Mesothelial cell of epicardium (in vitro differentiated cells): ENCODE measurements at places on chromosomes 5 and 9.

GRCh38 chr5:151151793-151152192 lies 5.8 kb downstream of the ANXA6 start:
- DNase-seq: no peak

GRCh38 chr9:78856144-78856543 lies 559.2 kb downstream of the PSAT1 start:
- no peak for DNase-seq

DNA sequence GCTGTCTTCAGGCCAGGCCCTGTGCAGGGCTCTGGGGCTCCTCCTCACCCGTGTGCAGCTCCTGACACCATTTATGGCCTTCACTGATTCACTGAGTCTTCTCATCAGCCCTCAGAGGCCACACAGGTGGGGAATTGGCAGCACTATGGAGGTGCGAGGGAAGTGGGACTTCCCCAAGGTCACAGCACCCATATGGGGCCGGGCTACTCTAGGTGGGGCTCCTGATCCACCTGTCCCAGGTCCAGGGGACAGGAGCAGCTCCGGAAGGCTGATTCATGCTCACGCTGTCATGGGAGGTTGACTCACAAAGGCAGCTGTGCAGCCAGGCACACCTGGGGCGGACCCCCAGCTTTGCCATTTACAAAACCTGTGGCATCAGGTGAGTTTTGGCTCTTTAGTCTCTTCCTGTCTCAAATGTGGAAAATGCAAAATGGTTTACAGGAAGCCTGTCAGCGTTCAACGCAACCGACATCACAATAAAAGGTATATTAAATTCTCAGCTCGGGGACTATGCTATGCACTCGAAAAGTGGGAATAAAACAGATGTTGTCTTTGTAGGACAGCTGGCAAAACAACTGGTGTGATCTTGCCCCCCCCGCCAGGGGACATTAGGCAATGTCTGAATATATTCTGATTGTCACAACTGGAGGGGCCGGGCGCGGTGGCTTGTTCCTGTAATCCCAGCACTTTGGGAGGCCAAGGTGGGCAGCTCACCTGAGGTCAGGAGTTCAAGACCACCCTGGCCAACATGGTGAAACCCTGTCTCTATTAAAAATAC lies 15.0 kb downstream of the NAIF1 start:
- no peak for DNase-seq

GRCh38 chr5:20105915-20106314 lies 117.9 kb upstream of the CDH18 start:
- no peak for DNase-seq

DNA sequence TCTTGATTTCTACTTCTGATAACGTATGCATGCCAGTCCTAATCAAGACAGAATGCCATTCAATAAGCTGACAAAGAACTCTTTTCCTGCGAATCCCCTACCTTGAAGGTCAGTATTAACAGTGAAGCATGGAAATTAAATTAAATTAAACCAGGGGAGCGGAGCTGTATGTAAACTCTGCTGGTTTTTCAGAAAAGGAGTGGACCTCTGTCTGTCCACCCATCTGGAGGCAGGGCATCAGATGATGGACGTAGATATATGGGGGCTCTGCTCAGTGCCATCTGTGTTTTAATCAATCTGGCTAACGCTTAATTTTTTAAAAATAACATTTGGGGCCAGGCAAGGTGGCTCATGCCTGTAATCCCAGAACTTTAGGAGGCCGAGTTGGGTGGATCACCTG lies 101.9 kb downstream of the ROR2 start:
- DNase-seq: no peak

- DNase-seq: no peak
Measured at GRCh38 chr5:96463091-96463490, 30.0 kb upstream of the PCSK1 start.

DNA sequence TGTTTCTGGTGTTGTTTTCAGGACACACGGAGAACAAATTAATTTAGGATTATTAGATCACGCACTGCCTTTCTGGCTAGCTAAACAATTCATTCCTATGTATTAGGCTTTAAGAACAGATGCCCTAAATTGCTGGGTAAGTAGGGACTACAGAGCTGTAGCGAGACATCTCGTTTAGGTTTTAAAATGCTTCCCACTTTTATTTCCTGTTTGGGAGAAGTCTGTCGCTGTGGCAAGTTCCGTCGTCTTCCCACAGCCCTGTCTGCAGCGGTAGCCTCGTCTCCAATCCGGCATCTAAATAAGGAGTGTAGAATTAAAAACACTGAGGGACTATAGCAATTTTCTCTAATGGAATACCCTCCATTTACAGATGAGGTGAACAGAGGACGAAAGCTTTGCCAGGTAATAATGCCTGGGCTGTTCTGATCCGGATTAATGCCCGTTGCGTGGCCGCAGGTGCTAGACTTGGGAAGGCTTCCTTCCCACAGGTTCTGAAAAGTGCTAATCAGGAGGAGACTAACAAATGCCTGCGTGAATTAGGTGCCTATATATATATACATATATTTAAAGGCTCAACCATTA lies 1.3 kb upstream of the TRIM36 start:
- no peak for DNase-seq

- DNase-seq: no peak
Measured at GRCh38 chr9:76932757-76933156, 26.8 kb upstream of the PRUNE2 start.

- no peak for DNase-seq
Measured at GRCh38 chr5:83011985-83012384, 65.2 kb downstream of the TMEM167A start.

DNA sequence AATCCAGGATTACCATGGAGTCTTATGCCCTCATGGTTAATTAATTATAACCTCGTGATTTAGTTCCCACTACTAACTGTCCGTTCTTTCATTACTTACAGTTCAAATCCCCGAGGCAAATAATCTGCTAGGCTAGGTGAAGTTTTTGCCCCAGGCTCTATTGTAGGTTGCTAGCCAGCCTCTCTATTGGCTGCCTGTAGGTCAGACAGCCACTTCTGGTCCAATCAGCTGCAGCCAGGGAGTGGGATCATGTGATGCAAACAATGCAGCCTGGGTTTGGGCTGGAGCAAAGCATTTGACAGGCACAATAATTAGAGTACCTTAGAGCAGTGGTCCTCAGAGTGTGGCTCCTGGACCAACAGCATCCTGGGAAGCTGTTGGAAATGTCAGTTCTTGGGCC lies 17.7 kb downstream of the TMEM252 start:
- DNase-seq: no peak

GRCh38 chr5:110973510-110973909 lies 98.0 kb upstream of the TSLP start:
- DNase-seq: no peak

DNA sequence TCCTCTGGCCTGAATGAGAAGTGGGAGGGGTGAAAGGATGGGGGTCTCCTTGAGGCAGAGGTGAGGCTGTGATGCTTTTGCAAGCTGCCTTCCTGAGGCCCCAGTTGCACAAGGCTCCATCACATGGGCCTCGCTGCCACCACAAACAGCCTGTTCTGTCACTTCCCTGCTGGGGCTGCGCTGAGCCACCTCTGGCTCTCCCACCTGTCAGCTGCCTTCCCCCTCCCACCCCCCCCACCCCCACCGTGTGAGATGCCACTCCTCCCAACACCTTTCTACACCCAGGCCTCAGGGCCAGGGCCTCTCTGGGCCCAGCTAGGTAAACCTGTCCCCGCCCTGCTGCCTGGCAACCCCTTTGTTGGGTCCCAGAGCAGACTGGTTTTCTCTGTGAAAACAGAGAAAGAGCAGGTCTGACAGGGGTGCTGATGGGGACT lies 4.5 kb upstream of the PDLIM4 start:
- DNase-seq: no peak

DNA sequence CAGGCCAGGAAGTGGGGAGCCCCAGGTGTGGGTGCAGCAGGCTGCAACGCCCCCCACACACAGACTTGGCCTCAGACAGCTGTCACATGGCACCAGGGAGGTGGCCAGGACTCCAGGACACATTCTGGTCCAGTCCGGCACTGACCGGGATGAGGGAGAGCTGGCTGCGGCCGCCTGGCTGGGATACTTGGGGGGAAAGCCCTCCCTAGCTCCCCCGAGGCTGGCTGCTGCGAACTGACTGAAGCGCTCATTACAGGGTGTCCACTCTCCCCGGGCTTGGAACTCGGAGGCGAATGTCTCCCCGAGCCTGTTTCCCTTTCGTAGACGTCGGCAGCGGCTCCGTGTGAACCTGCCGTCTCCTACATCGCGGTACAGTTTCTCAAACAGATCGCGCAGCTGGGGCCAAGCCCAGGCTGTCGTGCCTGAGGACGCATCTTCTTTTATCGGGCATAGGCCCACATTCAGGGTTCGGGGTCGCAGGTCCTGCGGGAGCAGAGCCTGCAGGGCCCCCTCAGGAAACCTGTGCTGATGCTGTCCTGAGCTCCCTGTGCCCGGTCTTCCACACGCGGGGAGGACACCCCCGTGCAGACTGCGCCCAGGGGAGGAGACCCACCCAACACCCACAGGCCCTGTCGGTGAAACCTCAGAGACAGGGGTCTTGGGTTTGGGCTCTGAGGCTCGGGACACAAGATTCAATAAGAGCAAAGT lies 19.8 kb downstream of the NACC2 start:
- no peak for DNase-seq

GRCh38 chr5:42994555-42995359 lies 45.4 kb downstream of the ANXA2R start:
- DNase-seq: peak; percentile 88

DNA sequence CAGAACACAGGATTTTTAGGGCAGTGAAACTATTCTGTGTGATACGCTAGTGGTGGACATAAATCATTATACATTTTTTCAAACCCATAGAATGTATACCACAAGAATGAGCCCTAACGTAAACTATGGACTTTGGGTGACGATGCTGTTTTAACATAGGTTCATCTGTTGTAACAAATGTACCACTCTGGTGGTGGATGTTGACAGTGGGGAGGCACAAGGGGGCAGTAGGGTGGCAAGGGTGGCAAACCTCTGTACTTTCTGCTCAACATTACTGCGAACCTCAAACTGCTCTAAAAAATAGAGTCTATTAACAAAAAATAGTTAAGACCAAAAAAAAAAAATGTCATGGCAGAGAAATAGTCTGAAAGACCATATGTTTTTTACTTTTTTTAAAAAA lies 9.1 kb upstream of the MVB12B start:
- no peak for DNase-seq

DNA sequence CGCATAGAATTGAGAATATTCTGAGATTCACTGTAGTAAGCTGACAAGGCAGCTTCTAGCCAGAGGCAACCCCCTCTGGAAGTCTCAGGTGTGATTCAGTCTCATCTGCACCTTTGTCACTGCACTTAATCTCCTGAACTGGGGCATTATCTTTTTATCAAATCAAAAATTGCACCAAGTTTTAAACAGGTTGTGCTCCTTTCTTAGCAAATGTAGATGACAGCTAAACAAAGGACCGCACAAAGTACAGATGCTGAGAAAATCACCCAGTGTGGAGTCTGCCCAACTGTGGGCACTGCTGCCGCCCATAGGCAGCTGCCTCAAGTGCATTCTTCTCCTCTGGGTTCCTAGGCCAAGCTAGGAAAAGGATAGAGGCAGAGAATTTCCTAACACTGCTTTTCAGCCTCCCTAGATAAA lies 51.1 kb downstream of the STARD4 start:
- no peak for DNase-seq

GRCh38 chr5:53105611-53106300 lies 3.8 kb downstream of the MOCS2 start:
- no peak for DNase-seq

- no peak for DNase-seq
Measured at GRCh38 chr5:127303404-127303803, 12.8 kb downstream of the MEGF10 start.

- DNase-seq: no peak
Measured at GRCh38 chr5:35192506-35192905, 37.8 kb downstream of the PRLR start.

DNA sequence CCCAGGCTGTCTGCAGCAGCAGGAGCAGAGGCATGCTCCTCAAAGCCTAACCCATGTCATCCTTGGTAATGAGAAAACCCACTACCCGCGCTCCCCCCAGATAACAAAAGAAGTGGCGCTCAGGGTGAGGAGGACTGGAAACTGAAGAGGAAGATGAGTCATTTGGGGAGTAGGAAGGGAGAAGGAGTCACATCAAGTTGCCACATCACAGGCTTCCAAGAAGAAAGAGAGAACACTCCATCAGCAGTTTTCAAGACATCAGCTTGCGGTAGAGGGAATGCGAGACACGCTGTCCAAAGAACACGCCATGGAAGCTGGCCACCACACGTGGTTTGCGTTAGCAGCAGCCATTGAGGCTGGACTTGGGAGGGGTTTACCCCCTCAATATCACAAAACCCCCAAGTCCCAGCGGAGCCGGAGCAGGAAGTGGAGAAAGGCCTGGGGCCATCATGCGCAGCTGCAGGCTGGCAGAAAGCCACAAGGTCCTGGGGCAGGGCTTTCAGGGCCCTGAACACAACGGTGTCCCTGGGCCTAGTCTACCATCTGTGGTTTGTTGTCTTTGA lies 41.5 kb downstream of the SH3PXD2B start:
- DNase-seq: no peak

- DNase-seq: no peak
Measured at GRCh38 chr9:112145886-112146285, 29.2 kb downstream of the SUSD1 start.

DNA sequence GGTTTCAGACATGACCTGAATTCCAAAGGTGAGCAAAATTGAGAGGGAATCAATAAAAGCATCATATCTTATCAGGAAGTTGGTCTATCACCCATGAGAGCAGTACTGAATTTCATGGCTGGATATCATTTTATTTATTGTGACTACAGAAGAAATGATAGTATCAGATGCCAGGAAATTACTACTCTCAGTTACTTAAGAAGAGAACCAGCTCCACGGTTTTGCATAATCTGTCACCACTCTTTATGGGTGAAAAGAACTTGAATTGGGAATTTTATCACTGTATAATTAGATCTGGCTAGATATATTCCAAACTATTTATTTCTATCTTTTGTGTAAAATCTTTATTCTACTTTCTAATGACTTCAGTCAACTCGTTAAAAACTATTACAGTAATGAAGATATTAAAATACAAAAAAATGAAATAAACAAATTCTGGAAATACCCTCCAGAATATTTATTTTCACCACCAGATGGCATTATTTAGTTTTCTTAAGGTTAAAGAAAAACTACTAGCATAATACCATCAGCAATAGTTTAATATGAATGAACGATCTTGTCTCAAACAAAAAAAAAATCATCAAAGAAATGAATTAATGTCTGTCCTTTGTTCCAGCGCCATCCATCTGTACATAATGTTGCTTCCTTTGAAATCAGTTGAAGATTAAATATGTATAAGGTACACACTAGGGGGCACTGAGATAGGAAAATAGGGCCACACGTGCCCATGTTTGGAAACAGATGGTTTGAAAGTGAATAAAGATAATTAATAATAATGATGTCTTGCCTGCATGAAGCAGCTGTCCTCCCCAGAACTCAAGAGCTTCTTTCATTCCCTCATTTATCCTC lies 84.7 kb upstream of the SLCO6A1 start:
- no peak for DNase-seq

- DNase-seq: no peak
Measured at GRCh38 chr5:4662756-4663155, 477.4 kb upstream of the ADAMTS16 start.
